ENCODE measurements at places on chromosomes 1 and 21. TPM values are rescaled to one million over a fixed set of nuclear protein-coding genes. Genes with fewer than 3 reads are reported as not detected.

Gene FCRL4
- not detected for total RNA-seq

Gene GART
- total RNA-seq: 112 TPM

Gene TGFB2
- total RNA-seq: 46.5 TPM

GRCh38 chr1:207227131-207227630, 94.3 kb upstream of the CD55 start:
- DNase-seq: no peak

GRCh38 chr1:105101261-105101660, 1351.6 kb downstream of the AMY1C start:
- DNase-seq: no peak

- DNase-seq: no peak
Observed at GRCh38 chr1:55369474-55369873, 154.3 kb upstream of the USP24 start.
